Adipocyte (in vitro differentiated cells): ENCODE measurements at places on chromosomes 2 and 18.
A peak's percentile ranks its signal among the peaks of the same experiment; 100 is the strongest.

DNA sequence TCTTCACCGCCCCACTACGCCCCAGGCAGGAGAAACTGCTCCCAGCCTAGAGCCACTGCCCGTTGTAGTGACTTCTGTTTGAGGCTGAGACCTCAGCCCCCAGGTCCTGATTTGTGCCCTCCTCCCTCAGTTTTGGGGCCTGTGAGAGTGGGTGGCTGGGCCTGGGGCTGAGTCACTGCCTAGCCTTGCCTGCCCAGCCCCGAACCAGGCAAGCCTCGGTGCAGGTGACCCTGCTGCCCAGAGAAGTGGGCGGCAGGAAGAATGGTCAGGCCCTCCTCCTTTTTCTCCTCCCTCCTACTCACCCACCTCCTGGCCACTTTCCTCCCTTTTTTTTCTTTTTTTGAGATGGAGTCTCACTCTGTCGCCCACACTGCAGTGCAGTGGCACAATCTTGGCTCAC, 66.6 kb downstream of the ZFP36L2 start:
- DNase-seq: no peak

- DNase-seq: no peak
These were observed 88.5 kb downstream of the RTTN start for GRCh38 chr18:70116949-70117348.

GRCh38 chr18:27500531-27500930, 315.4 kb upstream of the CHST9 start:
- no peak for DNase-seq

DNA sequence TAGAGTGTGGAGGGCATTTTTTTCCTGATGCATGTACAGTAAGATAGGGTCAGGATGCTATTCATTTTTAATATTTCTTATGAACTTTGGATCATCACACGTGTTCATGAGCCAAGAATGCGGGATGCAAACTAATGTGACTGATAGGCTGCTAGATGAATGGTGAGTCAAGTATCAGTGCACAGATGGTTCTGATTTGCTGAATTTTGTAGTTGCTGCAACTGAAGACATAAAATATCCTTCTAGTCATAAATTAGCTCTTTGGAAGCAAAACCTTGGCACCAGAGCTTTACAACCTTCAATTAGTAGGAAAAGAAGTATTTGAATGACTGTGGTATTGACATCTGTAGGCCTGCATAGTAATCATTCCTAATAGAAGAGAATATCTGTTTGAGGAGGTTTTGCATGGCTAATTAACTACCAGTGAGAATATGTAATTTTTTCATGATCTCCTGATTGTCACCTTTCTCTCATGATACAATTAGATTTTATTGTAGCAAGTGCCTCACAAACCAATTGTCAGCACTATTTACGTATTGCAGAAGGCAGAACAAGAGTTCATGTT, 94.0 kb downstream of the VRK2 start:
- peak; percentile 51 for DNase-seq

DNA sequence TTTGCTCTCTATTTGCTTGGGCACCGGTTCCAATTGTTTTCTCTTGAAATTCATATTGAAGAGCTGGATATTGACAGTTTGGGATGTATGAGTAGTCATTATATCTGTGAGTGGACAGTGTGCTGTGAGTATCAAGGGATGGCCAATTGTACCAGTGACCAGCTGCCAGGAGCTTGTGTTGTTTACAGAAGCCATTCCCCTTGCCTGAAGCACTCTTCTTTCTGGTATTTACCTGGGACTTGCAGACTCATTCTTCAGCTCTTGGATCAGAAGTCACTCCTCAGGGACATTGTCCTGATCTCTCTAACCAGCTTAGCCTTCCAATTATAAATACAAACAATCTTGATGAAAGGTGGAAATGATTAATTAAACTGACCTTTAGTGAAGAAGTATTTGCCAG, 438.3 kb upstream of the LRATD1 start:
- DNase-seq: no peak

DNA sequence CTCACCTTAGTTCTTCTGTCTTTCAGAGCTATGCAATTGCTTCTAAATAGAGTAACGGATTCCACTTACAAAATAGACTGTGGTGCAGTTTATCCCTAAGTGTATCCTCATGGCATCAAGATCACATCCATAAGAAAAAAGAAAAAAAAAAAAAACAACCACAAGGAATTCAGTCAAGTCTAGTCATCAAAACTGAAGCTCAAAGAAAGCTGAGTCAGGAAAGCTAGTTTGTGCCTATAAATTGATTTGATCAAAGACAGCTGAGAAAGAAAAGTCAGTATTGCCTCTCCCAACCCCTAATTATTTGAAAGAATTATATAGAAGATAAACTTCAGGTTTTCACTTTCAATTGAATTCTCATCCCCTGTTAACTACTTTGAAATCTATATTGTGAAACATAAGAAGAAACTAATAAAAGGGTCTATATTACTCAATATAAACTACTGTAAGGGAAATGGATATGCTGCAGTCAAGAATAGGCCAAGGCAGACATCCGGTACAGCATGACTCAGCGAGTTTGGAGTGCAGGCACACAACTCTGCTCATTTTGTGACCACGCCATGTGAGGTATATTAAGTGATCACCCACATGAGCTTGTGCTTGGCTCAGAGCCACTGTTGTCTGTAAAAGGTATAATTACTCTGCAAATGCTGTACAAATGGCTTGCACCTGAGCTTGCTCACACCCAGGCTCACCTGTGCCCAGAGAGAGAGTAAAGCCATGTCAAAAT, 568.1 kb upstream of the CRIM1 start:
- DNase-seq: no peak

DNA sequence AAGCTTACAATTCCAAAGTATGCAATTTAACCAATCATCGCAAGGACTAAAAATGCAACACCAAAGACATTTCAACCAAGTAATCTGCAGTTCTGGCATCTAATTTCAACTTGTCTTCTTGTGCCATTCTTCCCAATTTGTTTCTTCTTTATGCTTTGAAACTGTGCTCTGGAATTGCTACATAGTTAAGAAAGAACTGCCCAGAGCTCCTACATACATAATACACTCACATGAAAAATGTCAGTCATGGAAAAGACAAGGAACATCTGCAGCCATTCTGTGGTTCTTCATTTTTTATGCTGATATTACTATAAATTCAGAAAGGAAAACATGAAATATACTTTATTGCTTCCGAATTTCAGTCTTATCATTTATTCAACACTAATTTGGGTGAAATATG, 4.4 kb downstream of the EPB41L3 start:
- DNase-seq: peak; percentile 66

DNA sequence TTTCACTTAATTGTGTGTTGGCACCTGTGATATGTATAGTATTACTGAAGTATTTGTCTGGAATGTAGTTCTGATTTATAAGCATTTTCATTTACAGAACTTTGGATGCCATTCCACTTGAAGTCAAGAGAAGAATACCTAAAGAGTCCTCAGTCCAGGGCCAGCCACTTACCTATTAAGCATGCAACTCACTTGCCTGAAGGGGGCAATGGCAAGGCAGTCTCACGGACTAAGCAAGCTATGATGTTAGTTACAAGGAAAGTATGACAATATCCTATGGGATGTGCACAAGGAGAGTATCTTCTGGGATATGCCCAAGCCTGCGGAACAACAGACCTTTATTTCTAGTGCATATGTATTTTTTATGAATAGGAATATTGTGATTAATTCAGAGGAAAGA, 369.4 kb upstream of the GCFC2 start:
- DNase-seq: no peak

- no peak for DNase-seq
These were observed 180.3 kb downstream of the GCA start for GRCh38 chr2:162524192-162524591.

DNA sequence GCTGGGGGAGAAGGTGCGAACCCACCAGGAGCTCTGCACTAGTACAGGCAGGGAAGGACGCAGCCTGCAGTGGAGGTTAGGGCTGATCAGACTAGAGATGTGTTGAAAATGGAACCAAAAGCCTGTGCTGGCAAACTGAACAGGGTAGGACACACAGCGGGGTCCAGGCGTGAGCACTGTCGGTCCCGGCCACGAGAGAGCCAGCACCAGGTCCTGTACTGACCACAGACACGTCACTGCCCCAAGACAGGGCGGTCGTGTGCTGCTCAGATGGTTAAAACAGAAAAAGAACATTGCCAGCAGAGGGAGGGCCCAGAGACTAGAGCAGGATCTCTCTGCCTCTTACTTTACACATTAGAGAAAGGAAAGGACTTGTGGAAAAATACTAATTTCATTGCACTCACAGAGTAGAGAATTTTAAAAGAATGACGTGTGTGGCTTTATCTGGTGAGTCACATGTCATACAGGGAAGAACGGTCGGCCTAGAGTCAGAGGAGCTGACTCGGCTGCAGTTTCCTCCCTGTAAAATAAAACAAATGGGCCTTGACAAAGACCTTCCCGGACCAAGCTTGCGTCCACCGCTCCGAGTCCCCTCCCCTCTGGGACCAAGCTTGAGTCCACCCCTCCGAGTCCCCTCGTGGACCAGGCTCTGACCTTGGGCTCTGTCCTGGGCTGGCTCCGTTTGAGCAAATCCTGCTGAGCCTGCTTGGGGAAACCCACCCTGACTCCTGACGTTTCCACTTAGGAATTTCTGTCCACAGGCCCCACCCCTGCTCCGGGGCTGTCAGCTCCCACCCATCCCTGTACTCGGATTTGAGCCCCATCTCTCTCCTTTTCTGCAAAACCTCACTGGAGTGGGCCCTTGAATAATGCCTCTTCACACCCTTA, 16.7 kb upstream of the ADI1 start:
- peak; percentile 87 for DNase-seq

DNA sequence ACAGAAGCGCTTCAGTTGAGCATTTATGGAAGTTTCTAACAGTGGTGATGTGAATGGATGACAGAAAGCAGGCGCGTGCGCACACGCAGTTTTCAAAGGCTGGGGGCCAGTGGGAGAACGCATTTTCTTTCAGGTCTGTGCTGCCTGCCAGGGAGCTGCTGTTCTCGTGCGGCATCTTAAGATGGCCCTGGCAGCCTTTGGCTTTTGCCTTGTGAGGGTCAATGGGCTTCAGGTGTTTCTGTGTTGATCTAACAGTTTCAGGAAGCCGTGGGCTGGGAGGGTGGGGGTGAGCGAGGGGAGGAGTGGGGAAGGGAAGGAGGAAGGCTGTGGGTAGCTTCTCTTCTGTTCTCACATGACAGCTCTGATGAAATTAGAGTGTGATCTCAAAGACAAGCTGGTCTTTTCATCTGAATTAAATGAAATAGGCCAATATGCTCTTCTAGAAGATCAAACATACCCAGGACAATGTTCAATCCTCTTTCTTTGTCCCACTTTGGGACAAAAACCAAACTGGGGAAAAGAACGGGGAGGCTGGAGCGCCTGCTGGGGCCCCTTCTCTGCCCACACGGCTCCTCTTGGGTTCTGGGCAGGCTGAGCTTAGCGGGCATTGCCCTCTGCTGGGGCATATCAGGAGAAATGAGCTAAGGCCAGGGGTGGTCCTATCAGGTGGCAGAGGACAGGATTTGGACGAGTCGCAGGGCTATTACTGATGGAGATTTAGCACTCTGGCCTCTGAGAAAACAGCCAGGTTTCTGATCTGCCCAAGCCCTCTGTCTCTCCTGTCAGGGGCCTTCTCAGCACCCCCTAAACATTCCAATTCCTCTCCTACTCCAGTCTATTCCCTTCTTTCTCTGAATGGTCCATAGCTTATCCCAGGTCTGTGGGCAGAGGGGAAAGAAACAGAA, 126.2 kb upstream of the LGALSL start:
- peak; percentile 15 for DNase-seq

DNA sequence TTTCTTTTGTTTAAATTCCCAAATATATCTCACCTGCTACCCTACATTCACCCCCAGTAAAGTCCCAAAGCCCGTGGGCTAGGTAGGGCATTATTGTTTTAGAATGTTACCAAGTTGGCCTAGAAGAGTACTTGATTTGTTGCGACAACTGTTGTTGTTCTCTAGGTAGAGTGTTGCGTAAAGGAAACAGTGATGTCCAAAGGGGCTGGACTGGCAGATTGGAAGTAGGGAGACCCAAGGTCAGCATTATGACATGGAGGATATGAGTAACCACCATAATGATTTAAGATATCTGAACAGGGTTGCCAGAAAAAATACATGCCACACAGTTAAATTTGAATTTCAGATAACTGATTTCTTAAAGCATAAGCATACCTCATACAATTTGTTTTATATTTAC, 39.2 kb downstream of the SCN1A start:
- DNase-seq: peak; percentile 43

- DNase-seq: peak; percentile 10
These were observed 293.2 kb downstream of the ALK start for GRCh38 chr2:29628108-29628745.
